Activated CD4-positive, alpha-beta T cell treated with anti-CD3 and anti-CD28 coated beads, Interleukin-2, amount 10 ng/mL, durations not matched to agents 24 days and 14 days (primary cell): ENCODE measurements at places on chromosomes 3 and 15. TPM values are rescaled to one million over a fixed set of nuclear protein-coding genes. Genes with fewer than 3 reads are reported as not detected.
A peak's percentile ranks its signal among the peaks of the same experiment; 100 is the strongest.

VPS33B gene
- total RNA-seq: 18.9 and 19.5 TPM in 2 replicates

DNA sequence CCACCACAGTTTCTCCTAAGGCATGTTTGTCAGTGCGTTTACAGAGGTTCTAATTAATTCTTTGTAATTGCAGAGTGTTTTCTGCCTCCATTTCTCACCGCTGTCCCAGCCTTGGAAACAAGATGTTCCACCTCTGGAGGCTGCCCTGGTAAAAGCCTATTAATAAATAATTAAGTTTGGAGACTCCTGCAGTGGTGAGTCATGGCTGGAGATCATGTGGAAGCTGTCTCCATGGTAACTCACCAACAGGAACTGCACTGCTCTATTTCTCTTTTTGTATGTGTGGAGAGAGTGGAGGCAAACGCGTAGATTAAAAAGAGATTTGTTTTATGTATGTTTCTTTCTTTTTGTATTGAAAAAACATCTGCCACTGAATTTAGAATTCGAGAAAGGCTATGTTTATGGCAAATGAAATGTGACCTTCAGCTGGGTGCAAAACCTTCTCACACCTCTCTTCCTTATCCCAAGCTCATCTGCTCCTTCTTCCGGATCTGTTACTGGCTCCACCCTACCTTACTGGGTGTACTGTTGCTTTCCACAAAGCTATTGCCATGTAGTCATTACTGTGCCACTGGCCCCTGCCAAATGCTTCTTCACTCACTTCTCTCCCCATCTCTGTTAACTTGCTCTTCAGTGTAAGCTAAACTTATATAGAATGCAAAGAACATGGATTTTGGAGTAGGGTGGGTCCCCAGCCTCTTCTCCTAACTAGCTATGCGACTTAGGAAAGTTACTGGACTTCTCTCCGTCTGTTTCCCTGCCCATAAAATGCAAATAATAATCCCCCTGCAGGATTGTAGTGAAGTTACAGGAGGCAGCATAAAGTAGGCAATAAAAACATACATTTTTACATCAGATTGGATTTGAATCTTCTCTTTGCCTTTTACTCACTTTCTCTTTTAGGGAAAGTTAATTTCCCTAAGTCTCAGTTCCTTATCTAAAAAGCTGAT lies 778.5 kb downstream of the NTRK3 start:
- no peaks in the 10 kb centered on the region for H3K36me3 ChIP-seq
- peak; percentile 19 for DNase-seq
- H3K27ac ChIP-seq: no peak overlapping the region
- no peaks in the 10 kb centered on the region for H3K4me1 ChIP-seq
- no peak overlapping the region for H3K4me3 ChIP-seq
- peaks cover 2% of the 10 kb centered on the region for H3K27me3 ChIP-seq

GRCh38 chr3:88117683-88118082 lies 32.1 kb upstream of the C3orf38 start:
- no peak overlapping the region for H3K4me3 ChIP-seq
- H3K4me1 ChIP-seq: peaks cover 16% of the 10 kb centered on the region
- no peak overlapping the region for H3K27ac ChIP-seq
- H3K27me3 ChIP-seq: no peaks in the 10 kb centered on the region
- DNase-seq: no peak
- peaks cover 44% of the 10 kb centered on the region for H3K36me3 ChIP-seq

DNA sequence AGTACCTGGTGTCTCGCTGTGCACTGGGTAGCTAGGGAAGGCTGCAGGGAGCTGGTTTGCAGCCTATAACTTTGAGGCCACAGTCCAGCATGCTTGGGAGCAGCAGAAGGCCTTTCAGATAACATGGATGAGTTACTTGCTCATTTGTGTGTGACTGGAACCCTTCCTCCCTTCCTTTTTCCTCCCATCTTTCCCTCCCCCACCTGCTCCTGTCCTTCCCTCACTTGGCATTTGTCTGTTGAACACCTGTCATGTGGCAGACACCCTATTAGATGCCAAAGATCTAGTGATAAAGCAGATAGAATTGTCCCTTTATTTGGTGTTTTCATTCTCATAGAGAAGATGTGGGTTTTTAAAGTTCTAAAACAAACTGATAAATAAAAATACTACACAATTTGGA lies 71.6 kb downstream of the LRTM1 start:
- no peak overlapping the region for H3K4me3 ChIP-seq
- no peaks in the 10 kb centered on the region for H3K36me3 ChIP-seq

- H3K4me3 ChIP-seq: no peak overlapping the region
- no peaks in the 10 kb centered on the region for H3K36me3 ChIP-seq
- H3K4me1 ChIP-seq: no peaks in the 10 kb centered on the region
- no peak overlapping the region for H3K27ac ChIP-seq
Measured at GRCh38 chr3:2950159-2950558, 160.0 kb downstream of the IL5RA start.

DNA sequence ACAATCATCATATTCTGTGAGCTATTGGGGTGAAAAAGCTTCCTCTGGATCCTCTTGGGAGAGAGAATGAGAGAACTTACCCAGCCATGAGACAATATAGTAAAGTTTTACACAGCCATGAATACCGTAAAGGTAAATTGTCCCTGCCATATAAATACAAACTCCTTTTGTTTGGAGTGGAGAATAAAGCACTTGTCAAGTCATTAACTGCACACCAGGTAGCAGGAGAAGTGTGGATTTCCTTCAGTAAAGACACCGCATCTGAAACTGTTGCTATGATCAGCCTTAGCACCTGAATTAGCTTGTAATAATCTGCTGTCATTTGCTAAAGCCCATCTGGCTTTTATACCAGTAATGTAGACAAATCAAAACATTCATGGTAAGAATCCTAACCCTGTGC lies 336.6 kb upstream of the SLCO3A1 start:
- DNase-seq: no peak
- no peaks in the 10 kb centered on the region for H3K36me3 ChIP-seq
- peaks cover 6% of the 10 kb centered on the region for H3K4me1 ChIP-seq

DNA sequence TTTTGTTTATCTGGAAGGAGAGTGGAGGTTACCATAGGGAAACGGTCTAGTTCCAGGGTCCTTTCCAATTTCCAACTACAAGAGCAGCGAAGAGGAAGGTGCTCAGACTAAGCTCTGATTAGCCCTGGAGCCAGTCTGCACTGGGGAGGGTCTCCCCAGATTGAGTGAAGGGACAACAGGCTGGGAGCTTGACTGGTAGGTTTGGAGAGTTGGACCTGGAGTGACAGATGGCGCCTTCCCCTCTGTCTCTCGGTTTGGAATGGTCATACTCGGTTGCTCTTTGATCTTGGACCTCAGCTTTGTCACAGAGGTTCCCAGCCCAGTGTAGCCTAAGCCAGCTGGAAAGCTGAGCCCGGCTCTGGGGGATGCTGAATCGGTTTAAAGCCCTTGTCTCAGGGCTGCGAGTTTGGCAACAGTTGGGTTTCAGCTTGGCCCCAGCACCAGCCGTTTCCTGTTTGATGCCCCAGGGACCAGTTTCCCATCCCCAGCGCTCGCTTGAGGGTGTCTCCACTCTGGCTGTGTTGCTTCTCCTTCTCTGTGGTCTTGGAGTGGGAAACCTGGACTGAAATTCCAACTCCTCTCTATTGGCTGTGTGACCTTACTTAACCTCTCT lies 53.1 kb upstream of the ULK4 start:
- DNase-seq: peak; percentile 67
- peak overlapping the region; percentile 93 for H3K27ac ChIP-seq
- H3K27me3 ChIP-seq: no peaks in the 10 kb centered on the region
- peaks cover 10% of the 10 kb centered on the region for H3K36me3 ChIP-seq

DNA sequence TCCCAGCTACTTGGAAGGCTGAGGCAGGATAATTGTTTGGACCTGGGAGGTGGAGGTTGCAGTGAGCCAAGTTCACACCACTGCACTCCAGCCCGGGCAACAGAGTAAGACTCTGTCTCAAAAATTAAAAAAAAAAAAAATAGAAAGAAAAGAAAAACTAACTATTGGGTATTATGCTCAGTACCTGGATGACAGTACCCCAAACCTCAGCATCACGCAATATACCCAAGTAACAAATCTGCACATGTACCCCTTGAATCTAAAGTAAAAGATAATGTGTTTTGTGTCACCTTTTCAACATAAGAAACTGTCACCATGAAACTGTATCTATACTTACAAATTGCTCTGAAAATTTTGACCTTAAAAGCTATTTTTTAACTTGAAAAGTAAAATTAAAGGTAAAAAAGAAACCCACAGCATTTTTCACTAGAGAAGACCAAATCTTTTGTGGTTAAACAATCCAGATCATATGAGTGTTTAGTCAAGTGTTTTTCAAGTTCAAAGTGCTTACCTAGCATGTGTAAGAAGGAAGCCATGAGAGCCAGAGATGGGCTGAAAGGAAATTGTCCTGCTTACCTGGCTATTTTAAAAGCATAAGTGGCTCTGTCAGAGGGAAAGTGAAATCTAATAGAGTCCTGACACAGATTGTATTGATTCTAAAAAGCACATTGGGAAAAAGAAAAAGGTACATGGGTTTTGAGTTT lies 50.5 kb downstream of the MYO1E start:
- H3K36me3 ChIP-seq: no peaks in the 10 kb centered on the region
- H3K4me1 ChIP-seq: peaks cover 7% of the 10 kb centered on the region
- H3K27me3 ChIP-seq: peaks cover 9% of the 10 kb centered on the region
- no peak for DNase-seq

DNA sequence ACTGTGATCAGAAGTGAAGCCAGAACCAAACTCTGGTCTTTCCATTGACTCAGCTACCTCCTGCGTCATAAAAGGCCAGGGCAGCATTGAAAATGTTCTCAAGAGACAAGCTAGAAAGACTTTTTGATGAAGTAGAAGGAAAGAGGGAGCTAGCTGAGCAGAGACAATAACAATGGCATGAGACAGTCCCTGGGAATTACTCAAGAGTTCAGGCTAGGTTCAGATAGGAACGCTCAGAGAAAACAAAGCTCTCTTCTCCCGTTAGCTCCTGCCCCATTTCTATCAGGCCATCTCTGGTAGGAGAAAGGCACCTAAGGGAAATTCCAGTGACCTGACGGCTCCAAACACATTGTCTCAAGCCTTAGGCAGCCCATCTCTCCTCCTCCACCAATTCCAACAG lies 7.0 kb upstream of the OXTR start:
- peaks cover 3% of the 10 kb centered on the region for H3K27me3 ChIP-seq
- DNase-seq: no peak
- no peaks in the 10 kb centered on the region for H3K4me1 ChIP-seq
- no peak overlapping the region for H3K27ac ChIP-seq
- H3K4me3 ChIP-seq: no peak overlapping the region
- H3K36me3 ChIP-seq: no peaks in the 10 kb centered on the region

- no peak for DNase-seq
- no peak overlapping the region for H3K4me3 ChIP-seq
- H3K27me3 ChIP-seq: no peaks in the 10 kb centered on the region
- no peaks in the 10 kb centered on the region for H3K4me1 ChIP-seq
- H3K27ac ChIP-seq: no peak overlapping the region
Measured at GRCh38 chr3:10779293-10779805, 36.7 kb upstream of the SLC6A11 start.

DNA sequence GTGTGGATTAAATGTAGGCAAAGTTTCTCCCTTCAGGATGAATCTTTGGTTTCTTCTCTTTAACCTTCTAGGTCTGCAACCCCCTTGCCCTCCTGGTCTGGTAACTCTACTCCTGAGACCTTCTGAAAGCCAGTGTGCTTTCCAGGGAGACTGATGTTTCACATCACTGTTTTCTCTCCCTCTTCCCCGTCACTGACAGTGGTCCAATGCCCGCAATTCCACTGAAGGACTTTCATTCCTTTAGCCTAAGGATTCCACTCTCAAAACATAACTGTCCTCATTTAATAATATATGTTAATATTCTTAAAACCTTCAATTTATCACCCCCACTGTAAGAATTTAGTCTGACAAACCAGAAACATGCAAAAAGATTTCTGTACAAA lies 101.5 kb upstream of the CPNE4 start:
- H3K27ac ChIP-seq: no peak overlapping the region
- H3K36me3 ChIP-seq: no peaks in the 10 kb centered on the region
- H3K27me3 ChIP-seq: no peaks in the 10 kb centered on the region
- H3K4me1 ChIP-seq: no peaks in the 10 kb centered on the region
- DNase-seq: no peak

- H3K36me3 ChIP-seq: peaks cover 35% of the 10 kb centered on the region
- DNase-seq: peak; percentile 39
- peaks cover 46% of the 10 kb centered on the region for H3K4me1 ChIP-seq
- no peak overlapping the region for H3K27ac ChIP-seq
Measured at GRCh38 chr3:25653322-25653721, 11.4 kb downstream of the TOP2B start.

- H3K36me3 ChIP-seq: peaks cover 36% of the 10 kb centered on the region
- peaks cover 56% of the 10 kb centered on the region for H3K4me1 ChIP-seq
- H3K4me3 ChIP-seq: peak overlapping the region; percentile 40
- H3K27me3 ChIP-seq: no peaks in the 10 kb centered on the region
- peak overlapping the region; percentile 87 for H3K27ac ChIP-seq
Measured at GRCh38 chr15:85692873-85693272, 101.9 kb downstream of the KLHL25 start.

- no peak overlapping the region for H3K27ac ChIP-seq
- H3K4me1 ChIP-seq: no peaks in the 10 kb centered on the region
- H3K27me3 ChIP-seq: no peaks in the 10 kb centered on the region
- DNase-seq: no peak
- H3K4me3 ChIP-seq: no peak overlapping the region
Measured at GRCh38 chr3:61945657-61946056, 384.3 kb downstream of the PTPRG start.
